ENCODE measurements at places on chromosomes 2 and 18. TPM values are rescaled to one million over a fixed set of nuclear protein-coding genes. Genes with fewer than 3 reads are reported as not detected.
A peak's percentile ranks its signal among the peaks of the same experiment; 100 is the strongest.

The SMAD2 gene
- 79.4 TPM for total RNA-seq

GRCh38 chr2:45823723-45824206 lies 172.3 kb downstream of the PRKCE start:
- DNase-seq = peak; percentile 73

- DNase-seq = peak; percentile 26
Measured at GRCh38 chr2:208872591-208872990, 466.0 kb downstream of the PTH2R start.

- no peak for DNase-seq
Measured at GRCh38 chr2:132943829-132944228, 273.8 kb upstream of the LYPD1 start.

DNA sequence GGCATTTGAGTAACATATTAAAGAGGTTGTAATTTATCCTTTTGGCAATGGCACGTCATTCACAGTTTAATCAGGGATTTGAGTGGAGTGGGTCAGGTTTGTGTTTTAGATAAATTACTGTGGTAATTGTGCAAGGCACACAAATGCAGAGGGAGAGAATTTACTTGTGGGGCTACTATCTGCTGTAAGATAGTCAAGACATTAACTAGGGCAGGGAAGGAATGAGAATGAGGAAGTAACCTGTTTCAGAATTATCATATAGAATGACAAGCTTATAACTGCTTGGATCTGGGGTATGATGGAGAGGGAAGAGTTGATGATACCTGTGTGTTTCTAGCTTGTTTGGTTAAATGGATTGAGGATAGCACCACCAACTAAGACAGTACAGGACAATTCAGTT lies 58.9 kb upstream of the ZSWIM2 start:
- no peak for DNase-seq

Data from mammary epithelial cell (primary cell).